ENCODE measurements at places on chromosomes 3 and 15. TPM values are rescaled to one million over a fixed set of nuclear protein-coding genes. Genes with fewer than 3 reads are reported as not detected.
A peak's percentile ranks its signal among the peaks of the same experiment; 100 is the strongest.

DNA sequence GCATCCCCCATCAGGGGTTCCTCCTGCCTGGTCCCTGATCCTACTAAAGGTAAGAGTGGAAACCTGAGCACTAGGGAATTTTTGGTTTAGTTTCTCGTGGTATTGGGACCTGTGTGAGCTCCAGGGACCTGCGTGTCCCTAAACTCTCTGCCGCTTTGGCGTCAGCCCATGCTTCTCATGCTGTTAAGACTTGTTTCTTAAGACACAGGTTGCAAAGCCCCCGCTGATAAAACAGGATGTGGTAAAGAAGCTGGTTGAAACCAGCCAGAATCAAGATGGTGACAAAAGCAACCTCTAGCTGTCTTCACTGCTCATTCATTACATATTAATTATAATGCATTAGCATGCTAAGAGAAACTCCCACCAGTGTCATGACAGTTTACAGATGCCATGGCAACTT lies 64.6 kb downstream of the LYZL4 start:
- DNase-seq: no peak

GRCh38 chr3:40387001-40387894 lies at the start of gene ENTPD3:
ENTPD3 (plus strand) TSS chr3:40387184; CDS start chr3:40388058, 874 bp downstream.
- peak; percentile 82 for DNase-seq

GRCh38 chr3:53114412-53115074 lies 15.7 kb downstream of the RFT1 start:
- peak; percentile 29 for DNase-seq

GRCh38 chr3:165617134-165617533 lies 220.1 kb downstream of the BCHE start:
- no peak for DNase-seq

DNAJC17 gene
- polyA plus RNA-seq: 66.6 TPM

EID1 gene
- polyA plus RNA-seq: 211 TPM

- DNase-seq: no peak
Observed at GRCh38 chr3:190566043-190566933, 52.4 kb downstream of the IL1RAP start.

CPNE9 gene
- 0.34 TPM for polyA plus RNA-seq

GATM gene
- 0.11 TPM for polyA plus RNA-seq

GRCh38 chr3:10998542-10998941 lies 6.0 kb downstream of the SLC6A1 start:
- DNase-seq: no peak

DNA sequence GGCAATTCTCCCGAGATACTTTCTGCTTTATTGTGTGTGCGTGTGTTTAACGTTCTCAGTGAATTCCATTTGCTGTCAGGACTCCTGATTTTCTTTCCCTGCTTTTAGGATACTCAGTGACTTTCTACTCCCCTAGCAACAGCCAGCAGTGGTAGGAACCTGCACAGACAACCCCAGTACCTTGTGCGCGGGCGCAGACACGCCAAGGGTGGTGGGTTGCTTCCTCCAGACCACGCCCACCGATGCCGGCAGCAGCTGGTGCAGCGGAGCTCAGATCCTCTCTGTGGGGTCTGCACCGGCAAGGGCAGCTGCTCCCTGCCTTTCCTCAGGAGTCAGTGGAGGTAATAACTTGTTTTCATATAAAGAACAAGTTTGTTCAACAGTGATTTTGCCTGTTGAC lies 225.1 kb upstream of the NDN start:
- no peak for DNase-seq

- DNase-seq: no peak
Observed at GRCh38 chr3:189331002-189331418, 159.2 kb downstream of the TPRG1 start.

- DNase-seq: no peak
Observed at GRCh38 chr3:64595253-64595694, 92.5 kb downstream of the ADAMTS9 start.

DNA sequence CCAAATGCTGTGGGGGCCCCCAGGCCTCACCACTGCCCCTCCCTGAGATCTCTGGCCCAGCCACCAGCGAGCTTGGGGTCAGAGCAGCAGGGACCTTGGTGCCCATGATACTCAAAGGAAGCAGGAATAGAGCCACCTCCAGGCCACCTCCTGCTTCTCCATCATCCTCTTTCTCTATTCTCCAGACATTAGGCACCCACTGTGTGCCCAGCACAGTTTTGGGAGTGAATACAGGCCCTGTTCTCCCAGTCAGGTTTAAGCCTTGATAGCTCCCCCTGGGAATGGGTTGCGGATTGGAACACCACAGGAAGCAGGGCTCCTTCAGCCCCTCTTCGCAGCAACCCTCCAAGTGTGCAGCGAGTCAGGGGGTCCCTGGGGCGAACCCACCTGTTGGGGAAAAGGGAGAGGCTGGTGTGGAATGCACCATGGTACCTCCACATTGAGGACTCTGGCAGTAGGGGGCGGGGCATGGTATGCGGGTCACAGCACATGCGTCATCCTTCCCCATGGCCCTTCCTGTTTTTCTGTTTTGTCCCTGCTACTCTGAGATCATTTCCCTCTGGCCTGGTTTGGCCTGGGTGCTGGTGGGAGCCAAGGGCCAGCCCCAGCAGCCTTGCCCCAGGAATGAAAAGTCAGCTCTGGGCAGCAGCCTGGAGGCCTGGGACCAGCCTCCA lies 14.2 kb upstream of the SEMA3B start:
- DNase-seq: no peak

IL17RE gene
- polyA plus RNA-seq: 0.32 TPM

DNA sequence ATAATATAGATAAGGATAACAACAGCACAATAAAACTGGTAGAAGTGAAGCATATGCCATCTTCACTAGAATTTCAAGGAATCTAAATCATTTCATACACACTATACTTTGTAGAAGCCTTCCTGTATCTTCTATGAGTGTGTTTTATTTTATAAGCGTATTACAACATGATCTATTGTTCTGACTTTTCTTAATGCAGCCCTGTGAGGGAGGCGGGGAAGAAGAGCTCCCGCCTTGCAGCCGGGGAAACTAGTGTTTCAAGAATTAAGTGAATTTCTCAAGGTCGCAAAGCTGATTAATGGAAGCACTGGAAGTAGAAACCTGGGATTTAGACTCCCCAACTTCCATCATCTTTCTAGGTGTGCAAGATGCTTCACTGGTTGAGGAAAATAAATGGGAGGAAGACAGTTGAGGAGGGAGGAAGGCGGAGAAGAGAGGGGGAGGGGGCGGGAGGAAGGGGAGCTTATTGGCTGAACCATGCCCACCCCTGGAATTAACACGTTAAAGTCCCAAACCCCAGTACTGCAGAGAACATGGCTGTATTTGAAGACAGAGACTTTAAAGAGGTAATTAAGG lies 32.9 kb downstream of the VGLL4 start:
- no peak for DNase-seq

- no peak for DNase-seq
Observed at GRCh38 chr3:75136100-75136897, 521.8 kb upstream of the CNTN3 start.

- no peak for DNase-seq
Observed at GRCh38 chr3:152229692-152230091, 39.0 kb upstream of the MBNL1 start.

DZIP1L gene
- polyA plus RNA-seq: 1.1 TPM

WWTR1 gene
- 1.5 TPM for polyA plus RNA-seq

DNA sequence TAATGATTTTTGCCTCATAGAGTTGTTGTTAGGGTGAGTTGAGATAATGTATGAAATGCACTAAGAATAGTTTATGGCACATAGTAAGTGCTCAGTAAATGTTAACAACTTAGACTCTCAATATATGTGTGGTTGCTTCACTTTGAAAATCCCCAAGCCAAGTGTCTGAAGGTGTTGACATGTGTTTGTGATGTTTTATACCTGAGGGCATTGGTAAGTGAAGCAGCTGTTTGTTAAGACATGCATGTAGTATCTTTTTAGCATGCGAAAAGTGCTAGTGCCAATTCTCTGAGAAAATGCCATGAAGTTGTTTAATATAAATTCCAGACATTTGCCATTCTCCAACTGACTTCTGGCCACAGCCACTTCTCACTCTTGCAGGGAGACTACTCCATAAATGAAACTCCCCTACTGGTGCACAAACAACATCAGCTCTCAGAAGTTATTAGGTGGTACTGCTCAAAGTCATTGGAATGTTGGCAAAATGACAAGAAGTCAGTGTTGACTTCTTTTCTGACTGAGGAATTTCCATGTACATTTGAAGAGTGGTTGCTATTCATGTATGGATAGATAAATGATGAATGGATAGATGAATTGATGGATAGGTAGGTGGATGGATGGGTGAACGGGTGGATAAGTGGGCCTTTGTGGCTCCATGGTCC lies 103.6 kb upstream of the NUDT16 start:
- no peak for DNase-seq

DNA sequence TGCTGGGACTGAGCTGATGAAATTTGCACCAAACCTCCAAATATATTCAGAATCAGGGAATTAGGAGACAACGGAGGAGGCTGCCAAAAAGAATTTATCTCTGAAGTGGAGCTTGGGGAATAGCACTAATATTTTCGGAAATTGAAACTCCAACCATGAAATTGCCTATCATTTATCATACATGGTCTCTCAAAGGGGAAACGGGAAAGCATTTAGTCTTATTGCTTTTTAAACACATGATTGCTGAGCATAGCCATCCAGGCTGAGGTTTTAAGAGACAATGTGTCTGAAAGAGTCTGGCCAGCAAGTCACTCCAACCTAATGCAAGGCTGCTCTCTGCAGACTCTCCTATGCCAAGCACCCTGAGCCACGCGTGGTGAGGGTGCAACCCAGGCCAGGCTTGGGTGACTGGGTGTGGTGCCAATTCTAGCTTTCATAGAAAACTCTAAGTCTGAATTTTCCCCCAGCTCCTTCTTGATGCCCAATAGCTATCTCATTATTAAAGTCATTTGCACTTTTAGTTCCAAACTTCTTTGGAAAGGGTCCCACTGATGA lies 200.2 kb downstream of the RPLP1 start:
- DNase-seq: no peak

GRCh38 chr3:131174752-131175151 lies 148.1 kb downstream of the NEK11 start:
- DNase-seq: no peak

DNA sequence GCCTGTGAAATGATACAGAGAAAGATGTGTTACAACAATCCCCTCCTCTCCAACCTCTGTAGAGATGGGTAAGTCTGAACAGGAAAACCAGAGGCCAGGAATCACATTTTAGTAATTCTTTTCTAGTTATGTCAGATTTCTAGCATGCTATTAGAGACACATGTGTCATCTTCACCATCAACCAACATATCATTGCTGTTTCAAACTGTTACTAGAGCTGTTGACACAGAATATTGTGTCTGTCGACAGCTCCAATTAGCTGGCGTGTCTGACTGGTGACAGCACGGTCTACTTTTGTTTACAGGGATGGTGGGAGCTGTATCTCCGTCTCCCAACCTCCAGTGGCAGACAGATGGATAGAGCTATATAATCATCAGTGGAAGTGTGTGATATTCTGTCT lies 393.2 kb downstream of the SOX2 start:
- DNase-seq: no peak

EEFSEC gene
- 11.6 TPM for polyA plus RNA-seq

DOCK3 gene
- 0.03 TPM for polyA plus RNA-seq

CDCP1 gene
- polyA plus RNA-seq: 5.1 TPM

GRCh38 chr3:154334973-154335420 lies 10.7 kb upstream of the DHX36 start:
- peak; percentile 32 for DNase-seq

- no peak for DNase-seq
Observed at GRCh38 chr3:46127503-46127902, 80.6 kb downstream of the CCR1 start.

DNA sequence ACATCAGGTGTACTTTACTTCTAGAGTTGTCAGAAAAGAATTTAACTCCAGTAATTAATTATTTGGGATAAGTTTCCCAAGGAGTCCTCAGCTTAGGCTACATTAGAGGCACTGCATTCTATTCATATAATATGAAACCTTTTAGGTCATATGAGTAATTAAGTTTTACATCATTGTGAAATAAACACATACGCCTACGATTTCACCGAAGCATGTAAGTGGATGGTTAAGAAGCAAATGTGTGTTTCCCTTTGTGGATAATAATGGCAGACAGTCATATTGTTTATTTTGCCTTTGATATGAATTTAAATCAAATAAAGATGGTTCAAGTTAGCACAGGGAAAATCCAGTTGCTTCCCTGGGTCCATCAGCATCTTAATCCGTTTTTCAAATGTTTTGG lies 535.9 kb upstream of the ATP11B start:
- no peak for DNase-seq

DNA sequence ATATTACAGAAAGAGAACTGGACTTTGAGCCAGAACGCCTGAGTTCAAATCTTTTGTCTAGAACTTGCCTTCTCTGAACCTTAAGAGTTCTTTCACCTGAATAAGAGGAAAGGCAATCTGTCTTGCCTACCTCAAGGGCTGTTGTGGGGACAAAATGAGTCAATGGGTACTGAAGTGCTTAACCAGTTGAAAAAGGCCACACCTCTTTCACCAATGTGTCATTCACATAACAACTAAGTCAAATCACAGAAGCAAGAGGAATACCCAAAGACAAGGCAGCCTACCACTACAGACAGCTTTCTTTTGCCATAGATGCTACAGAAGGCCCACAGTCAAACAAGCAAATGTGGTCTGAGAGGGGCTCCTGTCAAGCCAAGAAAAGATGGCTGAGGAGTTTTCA lies 39.7 kb downstream of the NBEAL2 start:
- DNase-seq: no peak

DNA sequence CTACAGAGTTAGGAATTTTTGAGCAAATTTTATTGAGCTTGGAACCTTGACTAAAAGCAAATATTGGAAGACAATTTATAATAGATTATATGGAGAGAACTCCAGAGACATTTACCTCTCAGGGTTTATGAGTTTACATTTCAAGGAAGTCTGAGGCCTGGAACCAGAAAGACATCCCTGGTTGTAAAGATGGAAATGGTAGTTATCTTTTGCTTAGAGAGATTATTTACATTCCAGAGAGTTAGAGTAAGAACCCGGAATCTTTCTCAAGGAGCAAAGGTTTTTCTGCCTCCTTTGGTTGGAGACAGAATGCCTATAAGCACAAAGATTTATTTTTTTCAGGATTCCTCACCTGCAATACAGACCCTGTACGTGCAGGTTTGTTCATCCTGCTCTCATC lies 458.1 kb downstream of the TBL1XR1 start:
- no peak for DNase-seq

GRCh38 chr15:86877171-86877631 lies 797.5 kb downstream of the AGBL1 start:
- no peak for DNase-seq

MTMR10 gene
- polyA plus RNA-seq: 3.5 TPM

DNA sequence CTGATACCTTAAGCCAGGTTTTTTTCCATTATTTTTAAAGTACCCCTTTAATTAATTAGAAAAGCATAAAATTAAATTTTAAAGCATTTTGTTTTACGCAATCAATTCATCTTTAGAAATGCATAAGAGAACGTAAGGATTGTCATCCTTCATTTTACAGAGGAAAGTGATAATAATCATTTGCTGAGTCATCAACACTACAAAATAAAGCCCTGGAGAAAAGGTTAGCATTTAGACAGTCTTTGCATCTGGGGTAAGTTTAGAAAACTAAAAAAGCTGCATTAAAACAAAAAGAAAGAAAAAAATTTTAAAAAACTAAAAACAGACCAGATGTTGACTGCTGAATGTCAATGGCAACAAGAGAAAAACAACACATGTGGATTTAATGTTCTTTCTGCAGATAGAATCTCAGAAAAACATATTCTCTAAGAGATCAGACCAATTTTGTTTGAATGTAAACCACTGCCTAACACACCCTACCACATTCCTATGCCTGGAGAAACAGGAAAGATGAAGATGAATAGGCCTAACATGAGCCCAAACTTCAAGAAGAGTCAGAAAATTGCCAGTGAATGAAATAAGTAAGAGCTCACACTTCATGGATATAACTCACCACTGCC lies 59.9 kb downstream of the SUCNR1 start:
- no peak for DNase-seq
